Dermis lymphatic vessel endothelial cell (primary cell): ENCODE measurements at places on chromosomes 6 and 20. TPM values are rescaled to one million over a fixed set of nuclear protein-coding genes. Genes with fewer than 3 reads are reported as not detected.

The CYP24A1 gene
- not detected in 2 replicates for total RNA-seq

The BEND6 gene
- total RNA-seq = under 0.01 and 0.11 TPM in 2 replicates

The PRDM13 gene
- total RNA-seq = not detected in 2 replicates

The TFAP2D gene
- total RNA-seq = not detected in 2 replicates

The C20orf96 gene
- total RNA-seq = 1.4 and 2.2 TPM in 2 replicates

The CHRNA4 gene
- total RNA-seq = 0.09 TPM in 1 of 2 replicates, not detected in the other

The GMPR gene
- 9.5 and 15.4 TPM in 2 replicates for total RNA-seq

The MYLK4 gene
- total RNA-seq = 0.60 and 0.87 TPM in 2 replicates

The ZNF335 gene
- total RNA-seq = 7.6 and 8.9 TPM in 2 replicates

The ELMO2 gene
- total RNA-seq = 25.8 and 27.3 TPM in 2 replicates

The PROKR2 gene
- total RNA-seq = not detected in 2 replicates

The GCNT2 gene
- 55.2 and 87.2 TPM in 2 replicates for total RNA-seq

The PRPH2 gene
- total RNA-seq = 0.69 and 0.87 TPM in 2 replicates

The CGA gene
- total RNA-seq = 0.11 TPM in 1 of 2 replicates, not detected in the other

The WFDC5 gene
- total RNA-seq = not detected in 2 replicates

The MYO6 gene
- total RNA-seq = 26.5 and 46.5 TPM in 2 replicates

The TM9SF4 gene
- 22.2 and 24.9 TPM in 2 replicates for total RNA-seq

The OTOR gene
- total RNA-seq = not detected in 2 replicates

The CRISP3 gene
- not detected in 2 replicates for total RNA-seq

The TDRD6 gene
- under 0.01 TPM in 1 of 2 replicates, not detected in the other for total RNA-seq

The CDYL gene
- total RNA-seq = 26.7 and 27.6 TPM in 2 replicates

The SYNDIG1 gene
- not detected in 2 replicates for total RNA-seq

The HDAC2 gene
- 50.4 and 77.2 TPM in 2 replicates for total RNA-seq

The PDE7B gene
- 4.5 and 18.2 TPM in 2 replicates for total RNA-seq

The CD109 gene
- 3.8 and 3.9 TPM in 2 replicates for total RNA-seq

The PSMB8 gene
- 66.2 and 77.1 TPM in 2 replicates for total RNA-seq

The CCDC167 gene
- total RNA-seq = 10.5 and 11.8 TPM in 2 replicates

The BHLHE23 gene
- not detected in 2 replicates for total RNA-seq

The C20orf141 gene
- not detected in 2 replicates for total RNA-seq

The SLC17A2 gene
- not detected in 2 replicates for total RNA-seq

The HLA-DQA1 gene
- not detected in 2 replicates for total RNA-seq

The EPB41L1 gene
- total RNA-seq = 14.4 and 18.3 TPM in 2 replicates

The BPI gene
- total RNA-seq = not detected in 2 replicates

The NAPB gene
- total RNA-seq = 5.9 and 6.4 TPM in 2 replicates

The MEI4 gene
- total RNA-seq = under 0.01 TPM in 1 of 2 replicates, not detected in the other

The HLA-G gene
- total RNA-seq = not detected in 2 replicates

The TULP1 gene
- not detected in 2 replicates for total RNA-seq

The CCDC28A gene
- 19.2 and 27.2 TPM in 2 replicates for total RNA-seq

The TSPO2 gene
- total RNA-seq = not detected in 2 replicates

The GATA5 gene
- total RNA-seq = under 0.01 TPM in 1 of 2 replicates, not detected in the other

The CDSN gene
- total RNA-seq = under 0.01 TPM in 1 of 2 replicates, not detected in the other

The CYP39A1 gene
- 0.22 and 0.52 TPM in 2 replicates for total RNA-seq

The ARFGEF3 gene
- total RNA-seq = 1.7 and 2.5 TPM in 2 replicates

The BAG2 gene
- total RNA-seq = 0.33 and 0.43 TPM in 2 replicates

The GSTA2 gene
- not detected in 2 replicates for total RNA-seq
